ENCODE measurements at places on chromosomes 1 and 21.

- H3K27ac ChIP-seq = no peak overlapping the region
- no peak overlapping the region for H3K4me3 ChIP-seq
- no peaks in the 10 kb centered on the region for H3K27me3 ChIP-seq
Measured at GRCh38 chr1:217322834-217323233, 308.1 kb downstream of the GPATCH2 start.

DNA sequence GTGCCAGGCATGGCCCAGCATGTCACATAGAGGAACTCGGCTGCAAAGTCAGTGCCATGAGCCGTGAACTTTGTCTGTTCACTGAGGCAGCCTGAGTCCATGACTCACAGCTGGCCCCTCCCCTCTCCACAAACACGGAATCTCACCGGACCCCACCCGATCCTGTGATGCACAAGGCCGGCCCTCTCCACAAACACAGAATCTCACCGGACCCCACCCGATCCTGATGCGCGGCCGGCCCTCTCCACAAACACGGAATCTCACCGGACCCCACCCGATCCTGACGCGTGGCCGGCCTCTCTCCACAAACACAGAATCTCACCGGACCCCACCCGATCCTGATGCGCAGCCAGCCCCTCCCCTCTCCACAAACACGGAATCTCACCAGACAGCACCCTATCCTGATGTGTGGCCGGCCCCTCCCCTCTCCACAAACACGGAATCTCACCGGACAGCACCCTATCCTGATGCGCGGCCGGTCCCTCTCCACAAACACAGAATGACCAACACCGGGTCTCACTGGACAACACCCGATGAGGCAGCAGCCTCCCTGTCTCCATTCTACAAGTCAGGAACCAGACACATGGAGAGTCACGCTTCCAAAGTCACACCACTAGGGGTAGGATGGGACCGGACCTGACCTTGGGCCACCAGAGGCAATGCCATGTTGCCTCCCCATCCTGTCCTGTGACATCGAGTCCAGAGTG, 39.6 kb upstream of the GPR153 start:
- H3K4me3 ChIP-seq = no peak overlapping the region
- H3K27me3 ChIP-seq = no peaks in the 10 kb centered on the region
- no peaks in the 10 kb centered on the region for H3K36me3 ChIP-seq
- H3K27ac ChIP-seq = peak overlapping the region; percentile 22

DNA sequence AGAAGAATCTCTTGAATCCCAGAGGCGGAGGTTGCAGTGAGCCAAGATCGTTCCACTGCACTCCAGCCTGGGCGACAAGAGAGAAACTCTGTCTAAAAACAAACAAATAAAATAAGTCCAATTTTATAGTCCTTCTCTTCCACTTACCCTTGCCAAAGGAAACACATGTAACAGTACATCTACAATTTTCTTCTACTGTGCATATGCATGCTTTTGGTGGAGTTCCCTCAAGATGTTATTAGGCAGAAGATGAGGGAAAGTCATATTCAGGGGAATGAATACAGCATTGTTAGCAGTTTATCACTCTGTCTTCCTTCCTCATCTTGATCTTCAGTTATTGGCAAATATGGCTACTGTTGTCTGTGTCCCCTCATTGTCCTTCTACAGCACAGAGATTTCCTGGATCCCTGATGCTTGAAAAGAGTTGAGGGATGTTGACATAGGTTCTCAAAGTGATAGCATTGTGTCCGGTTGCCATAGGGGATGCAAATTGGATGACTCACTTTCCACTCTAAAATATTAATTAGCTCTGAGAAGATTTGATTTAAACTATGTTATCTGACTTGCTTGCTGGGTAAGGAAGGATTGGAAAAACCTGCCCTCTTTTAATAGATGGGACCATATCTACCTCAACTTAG, 1173.6 kb downstream of the KCNT2 start:
- no peak overlapping the region for H3K4me3 ChIP-seq
- H3K36me3 ChIP-seq = no peaks in the 10 kb centered on the region
- no peaks in the 10 kb centered on the region for H3K4me1 ChIP-seq
- H3K27ac ChIP-seq = no peak overlapping the region
- no peak for DNase-seq

DNA sequence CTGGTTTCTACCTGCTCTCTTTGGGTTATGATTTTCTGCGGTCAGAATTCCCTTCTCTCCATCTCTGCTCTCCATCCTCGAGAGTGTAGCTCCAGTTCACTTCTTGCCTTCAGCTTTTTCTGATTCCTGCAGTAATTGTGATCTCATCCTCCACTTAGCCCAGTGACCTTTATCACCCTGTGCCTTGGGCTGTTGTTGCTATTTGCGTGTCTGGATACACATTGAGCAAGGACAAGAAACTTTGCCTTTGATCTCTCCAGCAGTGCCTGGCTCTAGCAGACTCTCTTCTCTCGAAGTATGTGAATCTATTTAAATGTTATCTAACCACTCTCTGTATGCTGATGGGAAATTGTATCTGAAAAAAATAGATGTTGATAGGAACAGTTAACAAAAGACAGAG, 76.4 kb upstream of the MARK1 start:
- DNase-seq = no peak
- H3K27ac ChIP-seq = no peak overlapping the region
- H3K4me1 ChIP-seq = no peaks in the 10 kb centered on the region

- H3K27me3 ChIP-seq = no peaks in the 10 kb centered on the region
- H3K4me3 ChIP-seq = no peak overlapping the region
- H3K36me3 ChIP-seq = no peaks in the 10 kb centered on the region
- no peaks in the 10 kb centered on the region for H3K4me1 ChIP-seq
Measured at GRCh38 chr1:30315185-30315960, 408.0 kb downstream of the MATN1 start.

- DNase-seq = no peak
- no peak overlapping the region for H3K4me3 ChIP-seq
- H3K27me3 ChIP-seq = no peaks in the 10 kb centered on the region
- H3K27ac ChIP-seq = no peak overlapping the region
- no peaks in the 10 kb centered on the region for H3K4me1 ChIP-seq
- H3K36me3 ChIP-seq = no peaks in the 10 kb centered on the region
Measured at GRCh38 chr21:46598581-46599572, 6.0 kb downstream of the S100B start.

- H3K36me3 ChIP-seq = no peaks in the 10 kb centered on the region
- H3K4me1 ChIP-seq = peaks cover 5% of the 10 kb centered on the region
- no peak overlapping the region for H3K4me3 ChIP-seq
- DNase-seq = no peak
Measured at GRCh38 chr1:203480084-203480483, 4.5 kb downstream of the PRELP start.

DNA sequence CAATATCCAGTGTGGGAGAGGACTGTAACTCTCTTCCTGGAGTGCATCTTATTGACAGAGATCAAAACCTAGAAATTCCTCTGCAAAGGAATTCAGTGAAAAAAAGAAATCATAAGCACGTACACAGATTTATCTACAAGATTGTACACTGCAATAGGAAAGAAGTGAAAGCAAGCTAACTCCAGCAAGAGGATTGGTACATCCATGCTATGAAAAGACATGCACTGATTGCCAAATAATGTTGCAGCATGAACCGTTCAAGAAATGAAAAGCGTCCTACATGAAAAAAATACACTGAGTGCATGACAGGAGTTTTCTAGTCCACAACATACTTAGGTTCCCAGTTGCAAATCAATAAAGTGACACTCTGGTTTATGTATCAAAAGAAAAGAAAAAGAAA, 1.9 kb upstream of the MGST3 start:
- no peak overlapping the region for H3K4me3 ChIP-seq
- no peak for DNase-seq
- H3K4me1 ChIP-seq = peaks cover 8% of the 10 kb centered on the region
- H3K27ac ChIP-seq = no peak overlapping the region
- H3K36me3 ChIP-seq = no peaks in the 10 kb centered on the region
- H3K27me3 ChIP-seq = no peaks in the 10 kb centered on the region

GRCh38 chr1:9233942-9234222, 692 bp upstream of the H6PD start:
- no peak for DNase-seq
- H3K27ac ChIP-seq = peak overlapping the region; percentile 60
- no peaks in the 10 kb centered on the region for H3K27me3 ChIP-seq

GRCh38 chr1:63843010-63843409, 69.2 kb downstream of the ROR1 start:
- no peaks in the 10 kb centered on the region for H3K4me1 ChIP-seq
- DNase-seq = no peak
- no peaks in the 10 kb centered on the region for H3K27me3 ChIP-seq
- H3K27ac ChIP-seq = no peak overlapping the region

GRCh38 chr21:14877581-14878228, 187.1 kb downstream of the NRIP1 start:
- no peaks in the 10 kb centered on the region for H3K36me3 ChIP-seq
- no peak overlapping the region for H3K4me3 ChIP-seq
- no peaks in the 10 kb centered on the region for H3K4me1 ChIP-seq
- no peaks in the 10 kb centered on the region for H3K27me3 ChIP-seq
- no peak overlapping the region for H3K27ac ChIP-seq

DNA sequence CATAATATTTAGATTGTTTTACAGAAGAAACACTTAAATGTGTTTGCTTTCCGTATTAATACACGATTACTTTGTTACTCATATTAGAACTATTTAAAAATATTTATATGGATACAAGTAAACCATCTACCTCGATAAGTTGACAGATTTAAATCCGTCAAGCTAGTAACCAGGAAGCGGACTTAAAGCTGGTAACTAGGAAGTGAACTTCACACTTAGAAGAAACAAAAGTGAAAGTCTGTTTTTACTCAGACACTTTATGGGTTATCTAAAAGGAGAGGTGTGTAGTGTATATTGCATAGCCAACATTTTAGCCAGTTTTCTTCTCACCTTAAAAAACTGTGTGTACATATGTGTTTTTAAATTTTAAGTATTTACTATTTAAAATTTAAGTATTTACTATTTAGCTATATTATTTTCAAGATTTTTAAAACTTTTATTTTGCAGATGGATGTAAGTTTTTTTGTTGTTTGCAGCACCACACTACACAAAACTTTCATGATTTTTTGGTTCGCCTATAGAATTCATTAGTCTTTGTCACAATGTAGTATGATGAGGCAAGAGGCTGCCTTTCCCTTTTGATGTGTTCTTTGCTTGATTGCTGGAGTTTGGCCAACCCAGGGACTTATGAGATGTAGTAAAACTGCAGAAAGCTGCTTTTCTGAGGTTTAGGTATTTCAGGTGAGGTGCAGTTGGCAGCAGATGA, 2.7 kb downstream of the USP25 start:
- peaks cover 4% of the 10 kb centered on the region for H3K4me1 ChIP-seq
- H3K27me3 ChIP-seq = no peaks in the 10 kb centered on the region
- no peak for DNase-seq
- peak overlapping the region; percentile 78 for H3K4me3 ChIP-seq

GRCh38 chr21:42860345-42860744, 19.0 kb downstream of the WDR4 start:
- no peak overlapping the region for H3K27ac ChIP-seq
- no peaks in the 10 kb centered on the region for H3K4me1 ChIP-seq
- H3K4me3 ChIP-seq = no peak overlapping the region
- DNase-seq = no peak

GRCh38 chr1:24501371-24502064, 1.1 kb upstream of the RCAN3 start:
- peaks cover 5% of the 10 kb centered on the region for H3K4me1 ChIP-seq
- peak overlapping the region; percentile 71 for H3K4me3 ChIP-seq
- H3K27ac ChIP-seq = peak overlapping the region; percentile 88
- H3K27me3 ChIP-seq = no peaks in the 10 kb centered on the region
- DNase-seq = peak; percentile 62

- H3K27me3 ChIP-seq = no peaks in the 10 kb centered on the region
- DNase-seq = no peak
- no peak overlapping the region for H3K27ac ChIP-seq
- no peaks in the 10 kb centered on the region for H3K36me3 ChIP-seq
- no peak overlapping the region for H3K4me3 ChIP-seq
- no peaks in the 10 kb centered on the region for H3K4me1 ChIP-seq
Measured at GRCh38 chr1:213122514-213122929, 71.5 kb downstream of the RPS6KC1 start.

DNA sequence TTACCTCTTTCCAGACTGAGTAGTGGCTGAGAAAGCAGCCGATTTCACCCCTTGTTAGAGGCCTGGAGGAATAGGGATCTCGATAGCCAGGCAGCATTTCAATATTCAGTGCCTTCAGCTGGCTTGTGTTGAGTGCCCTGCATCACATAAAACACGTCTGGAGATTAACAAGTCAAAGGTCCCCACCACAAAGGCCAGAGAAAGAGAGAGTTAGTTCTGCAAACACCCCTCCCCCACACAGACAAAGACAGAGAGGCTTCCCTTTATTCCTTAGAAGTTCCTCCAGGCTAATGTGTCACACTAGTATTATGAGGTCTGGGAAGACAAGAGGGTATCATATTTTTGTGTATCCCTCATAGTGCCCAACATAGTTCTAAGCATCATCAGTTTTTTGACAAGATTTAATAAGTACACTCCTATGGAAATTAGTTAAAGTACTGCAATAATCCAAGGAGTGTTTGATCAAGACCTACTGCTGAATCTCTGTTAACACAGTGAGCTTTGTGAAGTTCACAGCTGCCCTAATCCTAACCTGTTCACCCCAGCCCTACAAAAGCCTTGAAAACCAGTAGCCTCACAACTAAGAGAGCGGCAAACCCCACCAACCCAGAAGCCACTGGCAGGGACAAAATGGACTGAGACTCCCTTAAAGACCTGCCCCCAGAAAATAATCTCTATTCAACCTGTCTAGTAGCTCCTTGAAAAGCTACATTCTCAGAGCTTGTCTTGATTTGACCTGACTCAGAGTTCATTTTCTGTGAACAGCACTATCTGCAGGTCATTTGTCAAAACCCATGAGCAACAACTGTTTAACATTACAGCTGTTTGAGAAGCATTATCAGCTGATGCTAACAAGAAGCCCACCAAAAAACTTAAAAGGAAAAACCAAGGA, 91.9 kb downstream of the COLGALT2 start:
- H3K27ac ChIP-seq = no peak overlapping the region
- no peaks in the 10 kb centered on the region for H3K27me3 ChIP-seq
- H3K4me3 ChIP-seq = no peak overlapping the region
- DNase-seq = no peak

Data from colonic mucosa (tissue), 4 donors.